ENCODE measurements at places on chromosomes 7 and 10.

DNA sequence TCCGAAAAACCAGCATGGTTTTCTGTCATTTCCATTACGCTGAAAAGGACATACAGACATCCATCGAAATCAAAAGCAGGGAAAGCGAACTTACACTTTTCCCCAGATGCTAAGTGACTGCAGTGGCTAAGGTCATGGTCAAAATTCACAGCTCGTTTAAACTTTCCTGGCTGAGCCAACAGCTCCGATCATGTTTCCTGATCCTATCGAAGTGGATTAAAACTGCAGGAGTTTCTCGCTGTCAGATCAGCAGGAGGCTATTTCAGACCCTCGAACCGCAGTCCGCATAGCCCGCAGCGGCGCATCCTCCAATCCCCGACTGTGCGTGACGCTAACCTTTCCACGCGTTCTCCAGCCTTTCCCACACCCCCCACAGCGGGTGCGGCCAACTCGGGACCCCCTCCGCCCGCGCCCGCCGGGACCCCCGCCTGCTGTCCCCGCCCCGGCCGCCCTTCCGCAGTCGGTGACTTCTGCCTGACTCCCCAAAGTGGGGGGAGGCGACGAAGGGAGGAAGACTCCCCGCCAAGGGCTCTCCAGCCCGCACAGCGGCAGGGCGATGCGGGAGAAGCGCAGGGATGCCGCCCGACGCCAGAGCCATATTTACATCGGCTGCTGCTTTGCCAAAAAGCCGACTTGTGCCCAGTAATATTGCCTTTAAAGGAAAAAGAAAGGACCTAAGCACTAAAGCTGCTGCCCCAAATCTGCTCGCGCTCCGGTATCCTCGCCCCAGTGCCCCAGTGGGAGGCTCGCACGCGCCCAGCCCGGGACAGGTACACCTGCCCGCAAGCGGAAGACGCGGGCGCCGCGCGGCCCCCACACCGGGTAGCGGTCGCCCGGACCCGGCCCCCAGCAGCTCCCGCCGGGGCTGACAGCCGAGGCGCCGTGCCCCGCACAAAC lies 1.2 kb downstream of the PIP4K2A start:
- DNase-seq: no peak

DNA sequence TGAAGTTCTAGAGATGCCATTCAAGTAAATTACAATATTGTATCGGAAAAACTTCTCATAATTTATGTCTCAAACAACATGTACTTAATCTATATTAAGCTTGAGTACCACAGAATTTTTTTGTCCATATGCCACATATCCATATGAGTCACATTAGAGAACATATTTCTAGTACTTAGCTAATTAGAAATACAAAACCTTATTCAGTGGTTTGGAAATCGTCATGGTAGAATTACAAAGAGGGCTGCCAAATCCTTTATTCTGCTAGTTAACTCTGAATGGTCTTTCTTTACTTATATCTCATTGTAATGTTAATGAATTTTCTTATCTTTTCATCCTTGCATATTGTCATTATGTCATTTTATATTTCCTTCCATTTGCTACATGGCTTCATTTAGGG lies 9.0 kb upstream of the VIM start:
- no peak for DNase-seq

DNA sequence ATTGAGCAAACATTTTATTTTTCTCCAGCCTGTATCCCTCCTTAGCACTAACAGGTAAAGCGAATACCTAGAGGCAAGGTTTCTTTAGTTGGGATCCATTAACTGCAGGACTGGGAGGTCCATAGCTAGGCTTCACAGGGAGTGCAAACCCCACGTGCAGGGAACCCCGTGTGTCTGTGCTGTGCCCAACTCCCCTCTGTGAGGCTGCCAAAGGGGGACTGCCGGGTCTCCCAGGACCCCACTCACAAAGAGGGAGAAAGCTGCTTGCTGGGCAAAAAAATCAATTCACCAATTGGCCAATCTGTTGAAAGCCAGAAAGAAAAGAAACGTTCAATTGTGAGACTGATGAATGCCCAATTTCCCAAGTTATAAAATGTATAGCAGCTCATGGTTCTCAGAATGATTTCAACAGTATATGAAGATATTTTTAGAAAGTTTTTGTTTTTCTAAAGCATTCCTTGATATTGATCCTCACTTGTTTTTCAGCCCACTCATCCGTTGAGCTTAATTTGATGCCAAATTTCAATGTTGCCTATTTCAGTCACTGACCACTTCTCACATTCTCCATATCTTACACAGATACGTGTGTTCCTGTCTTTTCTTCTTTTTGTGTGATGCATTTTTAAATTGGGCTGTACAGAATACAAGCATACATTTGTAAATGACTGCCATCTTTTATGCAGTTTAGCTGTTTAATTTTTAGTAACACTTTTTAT lies 202.7 kb upstream of the PRSS58 start:
- DNase-seq: no peak

DNA sequence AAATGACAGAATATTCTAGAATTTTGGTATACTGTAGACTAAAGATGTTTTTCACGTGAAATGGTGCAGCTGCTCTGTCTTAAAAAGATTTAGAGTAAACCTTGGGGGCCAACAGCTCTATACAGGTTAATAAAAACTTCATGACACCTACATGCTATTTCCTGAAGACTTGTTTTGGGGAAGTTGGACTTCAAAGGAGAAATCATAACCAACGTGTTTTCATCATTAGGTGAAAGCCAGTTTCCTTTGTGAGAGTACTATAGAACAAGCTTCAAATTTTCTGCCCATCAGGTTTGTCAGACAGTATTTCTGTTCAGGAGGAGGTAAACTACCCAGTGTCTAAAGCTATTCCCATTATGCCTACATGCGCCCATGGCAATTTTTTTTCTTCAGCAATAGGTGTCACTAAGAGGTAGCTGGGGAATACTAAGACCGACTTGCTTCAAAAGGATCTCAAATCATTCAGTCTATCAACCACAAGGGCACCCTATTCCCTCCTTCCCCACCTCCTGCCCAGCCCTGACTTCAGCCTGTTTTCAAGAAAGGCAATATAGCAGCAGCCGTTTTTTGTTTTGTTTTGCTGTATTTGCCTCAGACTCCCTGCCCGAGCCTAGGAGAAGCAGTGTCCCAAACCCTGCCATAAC lies 237.3 kb upstream of the SP8 start:
- DNase-seq: no peak

DNA sequence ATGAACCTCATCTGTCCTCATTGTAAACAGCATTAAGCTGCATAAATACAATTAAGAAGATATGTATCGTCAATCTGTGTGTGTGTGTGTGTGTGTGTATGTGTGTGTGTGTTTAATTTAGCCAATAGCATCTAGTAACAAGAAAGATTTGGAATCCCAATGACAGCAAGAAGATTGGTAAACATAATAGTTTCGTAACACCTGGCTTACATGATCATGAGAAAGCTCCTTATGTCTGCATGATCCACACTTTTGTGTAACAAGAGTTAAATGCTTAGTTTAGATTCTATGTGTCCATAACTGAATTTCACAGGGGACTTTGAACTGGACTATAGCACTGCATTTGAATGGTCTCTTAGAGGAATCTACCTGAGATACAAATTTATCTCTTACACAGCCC lies 191.0 kb upstream of the BET1 start:
- no peak for DNase-seq

GRCh38 chr10:104641937-104642657 lies 1.0 kb downstream of the SORCS3 start:
- DNase-seq: no peak

- no peak for DNase-seq
Observed at GRCh38 chr10:60312818-60313588, 76.7 kb downstream of the ANK3 start.

DNA sequence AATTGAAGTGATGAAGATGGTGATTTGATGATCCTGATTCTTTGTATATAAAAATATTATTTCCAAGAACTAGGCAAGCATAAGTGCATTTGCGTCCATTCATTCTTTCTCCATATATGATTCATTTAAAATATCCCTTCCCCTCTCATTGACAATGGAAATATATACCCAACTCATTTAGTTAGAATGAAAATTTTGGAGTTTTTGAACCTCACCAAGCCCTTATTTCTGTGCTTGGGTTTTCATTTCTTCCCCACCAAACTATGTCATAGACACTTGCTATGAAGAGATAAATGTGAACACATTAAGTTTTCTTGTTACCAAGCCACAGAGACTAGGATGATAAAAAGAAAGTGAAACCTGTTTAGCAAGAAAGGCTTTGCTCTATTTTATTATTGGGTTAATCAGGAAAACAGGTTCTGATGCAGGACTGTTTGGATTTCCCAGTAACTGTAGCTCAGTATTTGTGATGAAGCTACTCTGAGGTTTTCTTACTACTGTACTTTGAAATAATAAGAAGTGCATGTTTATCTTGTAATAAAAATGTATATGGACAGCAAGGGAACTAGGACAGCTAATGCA lies 68.3 kb downstream of the ITGB1 start:
- no peak for DNase-seq

- DNase-seq: no peak
Observed at GRCh38 chr7:92876836-92877235, 40.5 kb upstream of the CDK6 start.

- no peak for DNase-seq
Observed at GRCh38 chr10:11189582-11190376, 172.1 kb downstream of the CELF2 start.

- DNase-seq: no peak
Observed at GRCh38 chr10:60905580-60905979, 38.4 kb downstream of the RHOBTB1 start.

GRCh38 chr10:22335173-22335933 lies 9.9 kb upstream of the SPAG6 start:
- DNase-seq: no peak
